ENCODE measurements at places on chromosomes 6 and 20.

- no peak for DNase-seq
These were observed 58.0 kb downstream of the TBXT start for GRCh38 chr6:166109608-166110007.

DNA sequence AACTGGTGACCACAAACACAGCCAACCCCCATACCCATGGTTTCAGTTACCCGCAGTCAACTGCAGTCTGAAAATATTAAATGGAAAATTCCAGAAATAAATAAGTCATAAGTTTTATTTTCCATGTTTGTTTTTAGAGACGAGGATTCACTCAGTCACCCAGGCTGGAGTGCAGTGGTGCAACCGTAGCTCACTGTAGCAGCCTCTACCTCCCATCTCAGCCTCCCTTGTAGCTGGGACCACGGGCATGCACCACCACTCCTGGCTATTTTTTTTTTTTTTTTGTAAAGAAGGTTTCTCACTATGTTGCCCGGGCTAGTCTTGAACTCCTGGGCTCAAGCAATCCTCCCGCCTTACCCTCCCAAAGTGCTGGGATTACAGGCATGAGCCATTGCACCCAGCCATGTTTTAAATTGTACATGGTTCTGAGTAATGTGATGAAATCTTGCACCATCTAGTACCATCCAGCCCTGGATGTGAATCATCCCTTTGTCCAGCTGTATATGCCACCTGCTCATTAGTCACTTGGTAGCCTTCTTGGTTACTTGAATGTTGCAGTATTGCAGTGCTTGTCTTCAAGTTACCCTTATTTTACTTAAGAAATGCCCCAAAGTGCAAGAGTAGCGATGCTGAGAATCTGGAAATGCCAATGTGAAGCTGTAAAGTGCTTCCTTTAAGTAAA, 14.5 kb downstream of the CSNK2A1 start:
- peak; percentile 76 for DNase-seq

DNA sequence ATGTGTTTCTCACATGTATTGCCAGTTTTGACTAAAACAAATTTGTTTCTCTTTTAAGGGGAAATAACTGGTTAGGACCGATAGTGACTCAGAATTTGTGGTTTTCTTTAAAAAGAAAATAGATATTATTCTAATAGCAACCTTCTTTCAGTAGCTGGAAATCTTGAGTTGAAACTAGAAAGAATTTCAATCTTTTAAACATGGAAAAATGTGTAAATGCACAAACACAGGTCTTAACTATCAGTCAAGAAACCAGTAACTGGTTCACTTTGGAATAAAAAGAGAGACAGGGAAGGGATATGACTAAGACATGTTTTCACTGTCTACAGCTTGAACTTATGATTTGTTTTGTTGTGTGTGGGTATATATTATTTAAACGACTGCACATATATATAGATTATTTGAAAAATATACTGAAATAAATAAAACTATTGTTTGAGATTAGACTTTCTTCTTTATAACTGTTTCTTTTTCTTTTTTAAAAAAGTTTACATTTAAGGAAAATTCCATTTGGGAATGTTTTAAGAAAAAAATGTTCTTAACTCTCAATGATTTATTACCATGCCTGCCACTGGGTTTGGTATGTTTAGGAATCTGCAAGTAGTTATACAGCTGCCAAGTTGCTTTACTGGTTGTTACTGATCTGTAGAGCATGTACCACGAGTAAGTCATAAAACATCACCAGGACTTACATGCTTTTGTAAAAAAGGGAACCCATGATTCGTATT, 753.3 kb upstream of the MARCKS start:
- peak; percentile 87 for DNase-seq

- DNase-seq: no peak
These were observed 141.5 kb downstream of the ZDHHC14 start for GRCh38 chr6:157522472-157522871.

- no peak for DNase-seq
These were observed 119.4 kb downstream of the SASH1 start for GRCh38 chr6:148461986-148462577.

GRCh38 chr6:27472182-27472616, 706 bp downstream of the ZNF184 start:
- DNase-seq: peak; percentile 90

DNA sequence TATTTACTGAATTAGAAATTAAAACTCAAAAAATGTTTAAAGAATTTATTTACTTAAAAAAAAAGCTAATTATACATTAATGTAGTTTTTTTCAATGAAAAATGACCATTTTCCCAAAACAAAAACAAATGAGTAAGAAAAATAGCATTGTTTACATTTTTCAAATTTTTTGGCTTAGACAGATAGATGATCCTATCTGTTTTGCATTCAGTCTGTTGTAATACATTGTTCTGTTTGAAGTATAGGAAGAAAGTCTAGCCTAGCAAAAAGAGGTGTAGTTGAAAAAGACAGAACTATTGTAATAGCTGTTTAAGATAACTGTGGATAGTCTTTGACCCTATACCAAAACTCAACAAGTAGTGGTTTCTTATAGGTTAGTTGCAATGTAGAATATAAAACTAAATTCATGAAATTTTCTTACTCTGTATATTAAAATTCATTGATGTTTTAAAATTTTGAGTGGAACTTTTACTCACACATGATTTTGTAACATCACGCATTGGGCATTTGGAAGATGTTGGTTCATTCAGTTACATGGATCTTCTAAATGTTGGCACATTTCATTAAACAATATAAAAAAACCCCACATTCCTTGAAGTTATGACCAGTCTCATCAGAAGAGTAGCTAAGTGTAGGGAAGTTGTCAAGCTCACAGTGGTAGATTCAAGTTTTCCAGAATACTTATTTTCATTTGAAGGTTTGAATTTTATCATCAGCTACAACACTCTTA, 62.0 kb downstream of the KCNS1 start:
- peak; percentile 27 for DNase-seq

DNA sequence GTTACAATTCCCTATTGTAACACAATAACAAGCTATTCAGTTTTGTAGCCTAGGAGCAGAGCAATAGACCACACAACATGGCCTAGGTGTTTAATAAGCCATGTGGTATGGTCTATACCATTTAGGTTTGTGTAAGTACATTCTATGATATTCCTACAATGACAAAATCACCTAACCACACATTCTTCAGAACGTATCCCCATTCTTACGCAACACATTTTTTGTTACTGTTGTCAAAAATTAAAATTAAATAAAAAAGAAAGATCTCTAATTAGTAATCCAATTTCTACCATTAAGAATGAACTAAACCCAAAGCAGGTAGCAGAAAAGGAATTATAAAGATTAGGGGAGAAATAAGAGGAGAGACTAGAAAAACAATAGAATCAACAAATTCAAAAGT, 44.0 kb downstream of the RANBP9 start:
- no peak for DNase-seq

Measured in M059J (cell line).